ENCODE measurements at places on chromosomes 11 and 22.

DNA sequence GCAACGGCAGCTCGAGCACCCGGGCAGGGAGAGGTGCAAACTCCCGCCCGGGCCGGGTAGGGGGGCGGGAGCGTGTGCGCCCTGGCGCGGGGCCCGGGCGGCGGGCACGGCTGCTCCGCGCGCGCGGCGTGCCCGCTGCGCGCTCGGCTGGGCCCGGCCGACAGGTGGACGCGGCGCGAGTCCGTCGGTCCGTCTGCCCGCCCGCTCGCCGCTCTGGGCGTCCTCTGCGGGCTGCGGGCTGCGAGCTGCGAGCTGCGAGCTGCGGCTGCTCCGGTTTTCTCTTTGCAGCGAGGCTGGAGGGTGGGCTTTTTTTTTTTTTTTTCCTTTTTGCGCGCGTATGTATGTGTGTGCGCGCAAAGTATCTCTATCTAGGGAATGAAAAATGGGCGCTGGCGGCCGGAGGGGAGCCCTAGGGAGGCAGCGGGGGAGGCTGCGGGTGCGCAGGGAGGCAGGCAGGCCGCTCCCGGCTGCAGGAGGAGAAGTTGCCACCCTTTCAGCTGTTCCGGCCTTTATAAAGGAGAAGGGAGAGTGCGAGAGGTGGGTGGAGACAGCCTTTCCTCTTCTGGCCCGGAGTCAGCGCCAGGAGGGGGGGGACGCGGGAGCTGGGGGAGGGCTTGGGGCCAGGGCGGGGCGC lies at the start of gene PDGFB:
TSS of gene PDGFB (minus strand) at position 487 of the 634 bp plus-strand sequence. CDS start 1,019 bp downstream, outside the sequence.
- no peak for DNase-seq

- no peak for DNase-seq
Measured at GRCh38 chr11:61828629-61829407, 718 bp downstream of the FADS2 start.

GRCh38 chr11:83746921-83747585 lies 460.9 kb upstream of the CCDC90B start:
- DNase-seq = no peak

DNA sequence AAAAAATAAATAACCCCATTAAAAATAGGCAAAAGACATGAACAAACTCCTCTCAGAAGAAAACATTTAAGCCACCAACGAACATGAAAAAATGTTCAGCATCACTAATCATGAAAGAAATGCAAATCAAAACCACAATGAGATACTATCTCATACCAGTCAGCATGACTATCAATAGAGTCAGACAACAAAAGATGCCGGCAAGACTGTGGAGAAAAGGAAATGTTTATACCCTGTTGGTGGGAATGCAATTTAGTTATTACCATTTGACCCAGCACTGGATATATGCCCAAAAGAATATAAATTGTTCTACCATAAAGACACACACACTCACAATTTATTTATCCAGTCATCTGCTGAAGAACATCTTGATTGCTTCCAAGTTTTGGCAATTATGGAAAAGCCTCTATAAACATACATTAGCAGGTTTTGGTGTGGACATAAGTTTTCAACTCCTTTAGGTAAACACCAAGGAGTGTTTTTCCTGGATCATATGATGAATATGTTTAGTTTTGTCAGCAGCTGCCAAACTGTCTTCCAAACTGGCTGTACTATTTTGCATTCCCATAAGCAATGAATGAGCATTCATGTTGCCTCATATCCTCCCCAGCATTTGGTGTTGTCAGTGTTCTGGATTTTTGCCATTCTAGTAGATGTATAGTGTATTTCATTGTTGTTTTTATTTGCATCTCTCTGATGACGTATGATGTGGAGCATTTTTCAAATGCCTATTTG lies 28.0 kb downstream of the OR8D1 start:
- DNase-seq = no peak

GRCh38 chr11:87926250-87926970 lies 248.8 kb downstream of the RAB38 start:
- DNase-seq = no peak

- DNase-seq = no peak
Measured at GRCh38 chr11:15216678-15217077, 102.0 kb downstream of the INSC start.

DNA sequence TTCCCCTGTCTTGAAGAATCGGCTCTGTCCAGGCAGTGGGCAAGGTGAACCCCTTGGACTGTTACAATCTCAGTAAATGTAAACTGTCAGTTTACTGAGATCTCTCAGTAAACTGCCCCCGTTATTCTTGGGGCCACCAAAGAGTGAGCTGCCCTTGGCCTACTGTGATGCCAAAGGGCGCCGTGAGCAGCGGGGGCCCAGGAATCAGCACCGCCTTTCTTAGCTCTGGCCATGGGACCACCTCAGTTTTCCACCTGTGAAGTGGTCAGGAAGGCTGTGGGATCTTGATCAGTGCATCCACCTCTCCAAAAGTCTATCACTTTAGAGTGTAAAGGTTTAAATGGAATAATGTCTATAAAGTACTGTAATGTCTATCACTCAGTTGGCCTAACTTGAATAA lies 57.1 kb downstream of the THAP12 start:
- no peak for DNase-seq

DNA sequence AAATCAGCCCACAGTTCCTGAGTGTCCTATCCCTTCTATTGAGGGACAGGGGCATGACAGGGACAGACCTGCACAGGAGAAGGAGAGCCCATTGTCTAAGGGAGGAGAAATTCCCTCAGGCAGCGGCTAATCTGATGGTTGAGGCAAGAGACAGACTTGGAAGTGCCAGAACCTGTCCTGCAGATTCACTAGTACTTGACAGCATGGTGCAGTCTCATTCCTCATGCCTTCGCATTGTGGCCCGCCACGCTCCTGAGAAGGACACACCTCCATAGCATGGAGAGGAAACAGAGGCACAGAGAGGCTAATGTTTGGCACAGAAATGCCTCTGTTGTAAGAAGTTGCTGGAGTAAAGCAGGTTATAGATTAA lies 3.2 kb downstream of the P2RY6 start:
- DNase-seq = no peak

GRCh38 chr11:122744357-122744756 lies 88.8 kb downstream of the UBASH3B start:
- DNase-seq = no peak

GRCh38 chr11:94673951-94674491 lies 94.1 kb upstream of the AMOTL1 start:
- no peak for DNase-seq

GRCh38 chr11:46801694-46802470 lies 44.2 kb downstream of the CKAP5 start:
- DNase-seq = no peak

DNA sequence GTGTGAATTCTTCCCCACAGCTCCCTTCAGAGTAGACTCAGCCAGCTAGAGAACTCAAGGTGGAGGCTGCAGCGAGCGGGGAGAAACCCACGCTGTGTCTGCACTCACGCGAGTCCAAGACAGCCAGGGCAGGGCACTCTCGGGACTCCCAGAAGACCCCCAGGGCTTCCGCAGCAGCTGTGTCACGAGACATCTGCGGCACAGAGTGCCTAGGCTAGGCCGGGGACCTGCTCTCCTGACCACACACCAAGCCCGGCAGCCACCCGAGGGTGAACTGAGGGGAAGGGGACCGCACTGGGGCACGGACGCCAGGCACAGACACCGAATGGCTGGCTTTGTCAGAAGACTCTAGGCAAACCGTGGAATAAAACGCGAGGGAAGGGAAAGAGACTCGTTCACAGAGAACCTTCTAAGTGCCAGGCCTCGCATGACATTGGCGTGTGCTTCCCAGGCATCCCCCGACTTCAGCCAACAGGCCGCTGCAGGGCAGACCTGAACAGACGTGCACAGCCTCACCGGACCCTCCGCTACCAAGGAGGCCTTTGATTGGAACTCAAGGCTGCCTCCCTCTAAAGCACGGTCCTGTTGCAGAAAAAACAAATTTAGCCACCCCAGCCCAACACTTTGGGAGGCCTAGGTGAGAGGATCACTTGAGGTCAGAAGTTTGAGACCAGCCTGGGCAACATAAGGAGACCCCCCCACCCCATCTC lies 18.2 kb upstream of the MOB2 start:
- DNase-seq = no peak

DNA sequence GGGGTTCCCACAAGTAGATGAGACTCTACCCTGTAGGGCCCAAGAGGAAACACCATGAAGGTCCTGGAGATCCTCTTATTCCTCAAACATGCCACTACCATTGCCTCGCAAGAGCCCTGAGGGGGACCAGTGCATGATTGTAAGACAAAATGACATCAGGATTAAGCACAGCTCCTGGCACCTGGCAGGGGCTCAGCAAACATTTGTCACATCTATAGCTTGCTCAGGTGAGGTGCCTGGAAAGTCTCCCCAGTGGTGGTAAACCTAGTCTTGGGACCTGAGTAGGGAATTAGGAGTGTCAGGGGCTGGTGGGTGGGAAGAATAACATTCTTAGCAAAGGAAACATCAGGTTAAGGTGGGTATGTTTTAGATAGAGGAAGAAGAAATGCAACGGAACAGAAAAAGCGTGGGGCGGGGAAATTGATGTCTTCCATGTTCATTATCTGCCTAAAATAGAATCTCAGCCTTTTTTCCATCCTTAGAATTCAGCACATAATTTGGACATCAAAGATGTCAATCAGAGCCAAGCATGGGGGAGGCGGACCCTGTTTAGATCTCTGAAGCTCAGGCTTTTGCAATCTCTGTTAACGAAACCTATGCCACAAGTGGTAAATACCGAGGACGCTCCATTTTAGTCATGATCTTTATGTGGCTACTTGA lies 924 bp downstream of the YPEL1 start:
- no peak for DNase-seq

DNA sequence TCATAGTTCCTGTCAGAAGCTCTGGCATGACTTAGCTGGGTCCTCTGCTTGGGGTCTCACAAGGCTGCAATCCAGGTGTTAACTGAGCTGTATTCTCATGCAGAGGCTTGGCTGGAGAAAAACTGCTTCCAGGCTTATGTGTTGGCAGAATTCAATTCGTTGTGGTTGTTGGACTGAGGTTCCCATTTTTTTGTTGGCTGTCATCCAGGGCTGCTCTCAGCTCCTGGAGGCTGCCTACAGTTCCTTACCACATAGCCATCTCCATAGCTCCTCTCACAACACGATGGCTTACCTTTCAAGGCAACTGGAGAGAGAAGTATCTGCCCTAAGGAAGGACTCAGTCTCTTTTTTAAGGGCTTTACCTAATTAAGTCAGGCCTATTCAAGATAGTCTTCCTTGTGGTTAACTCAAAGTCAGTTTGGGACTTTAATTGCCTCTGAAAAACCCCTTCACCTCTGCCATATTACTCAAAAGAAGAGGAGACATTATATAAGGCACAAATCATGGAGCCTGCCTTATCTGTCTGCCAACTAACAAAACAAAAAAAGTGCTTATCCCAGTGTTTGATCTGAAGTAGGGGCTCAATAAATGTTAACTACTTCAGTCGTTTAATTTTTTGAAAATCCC lies 35.2 kb downstream of the OR2AG2 start:
- DNase-seq = no peak

DNA sequence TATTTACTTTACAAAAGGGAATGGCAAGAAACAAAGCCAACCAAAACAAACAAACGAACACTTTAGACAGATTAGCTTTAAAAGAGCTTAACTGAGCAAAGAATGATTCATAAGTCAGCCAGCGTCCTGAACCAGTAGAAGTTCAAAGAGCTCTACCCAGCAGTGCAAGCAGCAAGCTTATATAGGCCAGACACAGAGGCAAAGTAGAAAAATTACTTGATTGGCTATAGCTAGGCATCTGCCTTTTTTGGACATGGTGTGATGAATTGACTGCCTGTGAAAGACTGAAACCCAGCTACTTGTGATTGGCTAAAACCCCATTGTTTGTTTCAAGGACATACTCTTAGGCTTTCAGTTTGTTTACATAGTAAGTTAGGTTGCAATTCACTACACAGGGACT lies 2120.0 kb upstream of the RAG2 start:
- no peak for DNase-seq

GRCh38 chr11:6110011-6110410 lies 2.5 kb downstream of the OR56B4 start:
- no peak for DNase-seq

DNA sequence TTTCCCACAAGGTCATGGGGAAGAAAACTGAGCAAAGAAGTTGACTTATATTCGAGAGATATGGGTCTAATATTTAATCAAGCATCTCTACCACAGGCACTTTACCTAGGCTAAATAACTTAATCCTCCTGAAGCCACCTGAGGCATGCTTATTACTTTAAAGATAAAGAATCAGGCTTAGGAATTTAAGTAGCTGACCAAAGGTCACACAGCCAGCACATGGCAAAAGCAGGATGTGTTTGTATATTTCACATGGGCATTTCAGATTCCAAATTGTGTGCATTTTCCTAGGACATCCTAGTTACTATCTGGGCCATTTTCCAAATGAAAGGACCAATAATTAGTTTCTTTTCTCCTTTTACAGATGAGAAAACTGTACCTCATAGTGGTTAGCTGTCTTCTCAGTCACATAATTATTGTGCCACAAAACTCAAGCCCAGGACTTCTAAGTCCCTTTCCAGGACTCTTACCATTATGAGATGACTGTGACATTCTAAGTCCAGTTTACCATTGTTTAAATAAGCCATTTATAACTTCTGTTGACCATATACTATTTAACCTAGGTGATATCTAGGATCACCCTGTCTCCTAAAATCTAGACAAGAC lies 112.1 kb upstream of the ZC3H12C start:
- no peak for DNase-seq

- no peak for DNase-seq
Measured at GRCh38 chr11:62976109-62976508, 8.7 kb downstream of the SLC22A6 start.

- no peak for DNase-seq
Measured at GRCh38 chr11:10382518-10382917, 72.5 kb upstream of the AMPD3 start.
